ENCODE measurements at places on chromosomes 2 and 18. TPM values are rescaled to one million over a fixed set of nuclear protein-coding genes. Genes with fewer than 3 reads are reported as not detected.

Gene FAM124B
- total RNA-seq: 2.1 TPM

Gene RPL31
- 1,087 TPM for total RNA-seq

Gene SAG
- not detected for total RNA-seq

Gene ASIC4
- total RNA-seq: 0.38 TPM

Gene DSG1
- total RNA-seq: not detected

Gene MC4R
- total RNA-seq: not detected

Gene PRKAG3
- not detected for total RNA-seq

Gene PCARE
- not detected for total RNA-seq

Gene COL4A3
- total RNA-seq: 0.76 TPM

Gene AKAIN1
- total RNA-seq: not detected

Gene FBLN7
- total RNA-seq: 15.4 TPM

Gene DSC3
- 0.43 TPM for total RNA-seq

Gene NPHP1
- total RNA-seq: 7.9 TPM

Gene D2HGDH
- 18.8 TPM for total RNA-seq

DNA sequence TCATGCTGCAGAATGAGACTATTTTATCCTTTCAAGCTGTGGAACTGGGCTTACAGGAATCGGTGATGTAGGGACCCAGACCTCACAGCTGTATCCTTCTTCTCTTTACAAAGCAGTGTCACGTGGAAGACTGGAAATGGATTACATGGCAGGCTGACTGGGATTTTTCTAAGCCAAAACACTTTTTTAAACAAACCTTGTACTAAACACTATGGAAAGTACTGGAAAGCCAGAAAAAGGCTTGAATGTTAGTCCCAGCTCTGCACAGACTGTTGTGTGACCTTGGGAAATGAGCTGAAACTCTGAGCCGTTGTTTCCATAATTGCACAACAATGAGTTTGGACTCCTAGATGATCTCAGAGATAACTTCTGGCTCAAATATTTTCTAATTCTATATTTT, 7.6 kb upstream of the ADAM23 start:
- no peak for DNase-seq

DNA sequence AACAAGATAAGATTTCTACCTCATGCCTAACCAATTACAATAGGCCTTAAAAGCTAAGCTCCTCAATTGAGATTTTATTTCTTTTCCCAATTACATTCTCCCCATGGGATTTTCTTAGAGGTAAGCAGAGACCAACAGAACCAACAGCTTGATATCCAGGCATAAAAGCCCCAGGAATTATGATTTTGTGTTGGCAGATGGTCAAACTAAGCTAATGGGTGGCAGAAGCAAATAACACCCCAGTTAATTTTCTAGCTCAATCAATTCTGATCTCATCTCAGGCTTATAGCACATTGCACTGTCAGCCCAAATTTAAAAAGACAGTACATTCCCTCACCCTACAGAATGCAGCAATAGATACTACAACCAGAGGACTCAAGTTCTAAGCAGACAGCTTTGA, 156.4 kb downstream of the NRXN1 start:
- DNase-seq: no peak

DNA sequence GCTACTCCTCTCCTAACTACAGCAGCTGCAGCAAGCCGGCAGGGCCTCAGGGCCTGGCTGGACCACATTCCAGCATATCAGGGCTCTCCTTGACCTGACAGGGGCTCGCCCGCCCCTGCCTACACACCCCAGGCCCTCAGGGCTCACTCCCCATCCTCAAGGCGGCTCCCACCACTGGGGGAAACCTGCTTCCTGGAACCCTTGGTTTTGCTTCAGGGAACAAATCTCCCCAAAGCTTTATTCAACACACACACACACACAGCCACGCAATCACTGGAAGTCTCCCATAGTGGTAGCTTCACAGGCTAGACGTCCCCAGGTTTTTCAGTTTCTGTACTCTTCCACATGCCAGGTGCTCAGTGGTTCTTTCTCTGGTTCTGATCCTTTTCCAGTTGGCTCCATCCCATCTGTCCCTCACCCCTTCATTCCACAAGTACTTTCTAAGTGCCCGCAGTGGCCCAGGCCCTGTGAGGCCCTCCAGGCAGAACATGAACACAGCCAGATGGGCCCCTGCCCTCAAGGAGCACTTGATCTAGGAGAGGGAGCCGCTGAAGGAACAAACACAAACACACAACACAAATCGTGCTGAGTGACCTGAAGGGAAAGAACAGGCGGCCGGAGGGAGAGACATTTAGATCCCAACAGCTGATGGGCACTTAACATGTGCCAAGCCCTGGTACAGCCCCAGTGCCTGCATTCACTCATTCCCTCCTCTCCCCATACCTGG, 51.1 kb downstream of the TNS1 start:
- peak; percentile 64 for DNase-seq

DNA sequence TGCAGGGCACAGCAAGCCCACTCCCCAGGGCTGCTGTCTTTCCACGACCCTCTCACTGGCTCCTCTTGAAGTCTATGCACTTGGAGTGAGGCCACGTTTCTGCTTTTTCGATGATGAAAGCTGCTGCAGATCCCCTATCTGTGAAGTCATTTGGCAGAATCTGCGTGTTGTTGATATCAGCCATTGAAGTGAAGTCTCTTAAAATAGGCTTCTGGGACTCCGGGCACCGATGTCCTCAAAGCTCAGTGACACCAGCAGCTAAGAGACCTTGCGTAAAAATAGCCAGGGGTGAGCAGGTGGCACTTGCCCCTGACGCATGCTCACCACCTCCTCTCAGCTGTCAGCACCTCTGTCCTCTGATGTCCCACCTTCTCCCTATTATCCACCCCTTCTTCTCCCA, 89.4 kb upstream of the FHL2 start:
- no peak for DNase-seq

DNA sequence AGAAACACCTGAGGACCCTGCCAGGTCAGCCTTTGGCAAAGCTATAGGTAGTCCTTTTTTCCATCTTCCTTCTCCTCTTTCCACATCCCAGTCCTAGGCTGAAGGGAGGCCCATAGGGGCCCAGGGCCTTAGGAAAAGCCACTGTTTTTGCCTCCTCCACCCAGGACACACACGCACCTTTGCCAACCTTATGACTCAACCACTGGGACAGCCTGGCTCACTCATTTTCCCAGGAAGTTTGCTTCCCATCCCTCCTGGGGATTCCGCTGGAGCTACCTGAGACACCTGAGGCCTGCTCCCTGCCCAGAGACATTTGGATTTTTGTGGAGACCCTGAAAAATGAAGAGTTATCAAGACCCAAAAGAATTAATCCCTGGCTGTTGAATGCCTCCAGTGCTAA, 273.4 kb upstream of the SIX2 start:
- no peak for DNase-seq

DNA sequence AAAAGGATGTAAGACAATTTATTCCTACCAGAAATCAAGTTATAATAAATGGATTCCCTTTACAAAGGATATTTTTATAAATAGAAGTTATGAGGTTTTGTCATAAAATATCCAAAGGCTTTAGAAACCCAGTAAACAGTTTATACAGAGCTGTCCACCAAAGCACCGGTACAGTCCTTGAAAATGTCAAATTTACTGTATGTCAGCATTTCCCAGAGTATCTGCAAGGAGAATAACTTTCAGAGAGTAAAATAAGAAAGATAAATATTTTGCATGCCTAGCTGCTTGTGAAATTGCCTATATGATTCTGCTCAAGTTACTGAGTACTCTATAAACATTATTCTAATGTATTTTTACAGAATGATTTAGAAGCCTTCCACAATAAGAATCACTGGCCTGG, 923.3 kb upstream of the DDX18 start:
- no peak for DNase-seq

GRCh38 chr2:27795868-27796277, 24.4 kb downstream of the MRPL33 start:
- DNase-seq: no peak

- DNase-seq: peak; percentile 95
Observed at GRCh38 chr2:71880846-71881610, 266.6 kb downstream of the CYP26B1 start.

- DNase-seq: no peak
Observed at GRCh38 chr2:15945909-15946705, 5.8 kb downstream of the MYCN start.

DNA sequence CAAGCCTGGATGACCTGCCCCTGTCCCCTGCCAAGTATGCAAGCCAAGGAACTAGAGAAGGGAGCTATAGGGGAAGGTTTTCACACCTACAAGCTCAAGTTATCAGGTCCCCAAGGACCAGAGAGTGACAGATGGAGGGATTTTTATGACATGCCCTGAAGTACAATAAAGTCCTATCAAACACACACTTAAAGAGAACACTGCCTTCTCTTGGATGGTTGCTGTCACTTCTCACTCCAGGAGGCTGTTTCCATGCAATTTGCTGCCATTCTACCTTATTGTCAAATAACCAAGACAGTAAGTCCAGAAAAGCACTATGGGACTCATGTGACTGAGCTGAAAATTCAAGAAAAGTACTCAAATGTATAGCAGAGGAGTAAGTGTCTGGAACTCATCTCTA, 76.6 kb upstream of the DDX18 start:
- no peak for DNase-seq

DNA sequence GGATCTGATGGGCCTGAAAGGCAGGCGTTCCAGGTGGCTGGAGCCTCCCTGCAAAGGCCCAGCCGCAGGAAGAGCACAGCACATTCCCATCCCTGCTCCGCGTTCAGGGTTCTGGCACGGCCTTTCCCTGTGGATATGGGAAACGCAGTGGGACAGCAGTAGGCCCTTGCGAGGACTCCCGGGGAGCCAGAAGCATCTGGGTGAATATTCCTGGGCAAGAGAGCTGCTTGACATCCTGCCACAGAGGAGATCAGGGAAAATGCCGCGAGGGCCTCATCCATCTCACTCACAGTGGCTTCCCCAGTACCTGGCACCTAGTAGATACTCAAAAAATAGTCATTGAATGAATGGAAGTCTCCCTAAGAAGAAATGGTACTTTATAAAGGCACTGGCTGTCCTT, 3.1 kb upstream of the ADCY3 start:
- no peak for DNase-seq

DNA sequence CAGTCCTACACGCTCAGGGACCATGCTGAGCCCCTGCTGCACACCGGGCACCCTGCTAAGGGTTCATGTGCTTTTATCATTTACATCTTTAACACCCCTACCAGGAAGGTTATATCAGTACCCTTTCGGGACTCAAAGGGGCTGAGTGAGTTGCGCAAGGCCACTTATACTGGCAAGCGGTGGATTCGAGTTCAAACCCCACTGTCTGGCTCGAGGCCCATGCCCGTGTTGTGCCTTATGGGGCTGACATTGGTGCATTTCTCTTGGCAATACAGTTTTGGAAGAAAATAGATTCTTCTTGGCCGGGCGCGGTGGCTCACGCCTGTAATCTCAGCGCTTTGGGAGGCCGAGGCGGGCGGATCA, 69.5 kb upstream of the MAP4K4 start:
- DNase-seq: no peak

DNA sequence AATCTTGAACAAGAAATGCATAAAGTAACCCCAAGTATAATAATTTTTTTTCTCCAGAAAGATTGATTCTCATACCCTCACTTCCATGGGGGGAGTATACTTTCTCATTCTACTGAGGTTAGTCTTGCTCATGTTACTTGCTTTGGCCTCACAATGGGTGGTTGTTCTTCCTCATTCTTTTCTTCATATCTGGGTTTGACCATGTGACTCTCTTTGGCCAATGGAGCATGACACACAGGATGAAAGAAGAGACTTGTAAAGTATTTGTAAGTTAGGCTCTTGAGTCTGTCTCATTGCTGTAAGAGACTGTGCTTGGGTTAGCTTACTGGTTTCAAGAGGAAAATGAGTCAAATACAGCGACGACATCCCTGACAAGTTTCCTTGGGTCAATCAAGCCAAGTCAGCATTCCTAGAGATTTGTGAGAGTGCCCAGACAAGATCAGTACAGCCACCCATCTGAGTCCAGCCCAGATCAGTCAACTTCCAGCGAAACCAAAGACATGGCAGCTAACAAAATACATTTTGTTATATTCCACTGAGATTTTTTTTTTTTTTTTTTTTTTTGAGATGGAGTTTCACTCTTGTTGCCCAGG, 970.2 kb downstream of the BCL11A start:
- no peak for DNase-seq

DNA sequence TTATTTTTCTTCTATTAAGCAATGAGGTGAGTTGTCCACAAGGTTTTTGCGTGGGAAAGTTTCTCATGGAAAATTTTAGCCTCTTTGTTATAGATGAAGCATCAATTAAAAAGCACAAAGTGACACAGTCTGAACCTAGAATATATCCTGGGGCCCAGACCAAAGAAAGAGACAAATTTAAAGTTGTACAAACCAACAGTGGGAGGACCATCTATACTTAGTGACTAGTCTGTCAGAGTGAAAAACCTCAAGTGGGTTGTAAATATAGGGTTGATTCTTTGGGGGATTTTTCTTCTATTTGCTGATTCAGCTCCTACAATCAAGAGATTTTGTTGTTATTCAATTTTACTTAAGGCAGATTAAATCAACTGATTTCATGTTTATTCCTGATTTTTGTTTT, 256.2 kb downstream of the SATB2 start:
- DNase-seq: no peak

All from posterior vena cava (tissue), 2 donors.